ENCODE measurements at places on chromosomes 5 and 9.

- no peak for DNase-seq
These were observed 206.9 kb downstream of the ZSWIM6 start for GRCh38 chr5:61538722-61539501.

GRCh38 chr9:116387934-116388698 lies 234.5 kb downstream of the PAPPA start:
- DNase-seq: no peak

GRCh38 chr5:54883374-54884194 lies 101.8 kb downstream of the ESM1 start:
- no peak for DNase-seq

DNA sequence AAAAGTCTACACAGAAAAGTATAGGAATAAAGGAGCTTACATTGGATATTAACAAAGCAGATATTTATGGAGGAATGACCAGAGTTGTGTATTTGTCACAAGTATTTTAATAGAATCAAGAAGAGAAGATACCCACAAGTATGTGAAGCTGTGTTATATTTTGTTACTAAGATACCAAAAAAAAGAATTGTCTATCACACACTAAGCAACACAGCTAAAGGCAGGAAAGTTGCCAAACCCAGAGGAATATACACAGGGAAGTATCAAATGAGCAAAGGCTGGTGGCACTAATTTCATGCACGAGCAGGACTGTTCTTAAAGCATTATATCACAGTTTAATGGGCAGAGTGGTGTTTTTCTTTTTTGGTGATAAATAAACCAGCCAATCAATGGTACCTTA lies 30.9 kb upstream of the RAI14 start:
- no peak for DNase-seq

- DNase-seq: no peak
These were observed 40.8 kb upstream of the ARRDC3 start for GRCh38 chr5:91423871-91424270.

- DNase-seq: no peak
These were observed 68.0 kb upstream of the CTNNA1 start for GRCh38 chr5:138685193-138685745.

- no peak for DNase-seq
These were observed 26.3 kb upstream of the FANCC start for GRCh38 chr9:95343725-95344287.

- DNase-seq: no peak
These were observed 188.1 kb upstream of the PTGER4 start for GRCh38 chr5:40491644-40492043.

- no peak for DNase-seq
These were observed 784.6 kb upstream of the NUDT12 start for GRCh38 chr5:104347119-104347708.

GRCh38 chr5:160961038-160961437 lies 109.0 kb upstream of the ATP10B start:
- DNase-seq: no peak

GRCh38 chr5:140795259-140795641 lies 598 bp downstream of the PCDHA2 start:
- DNase-seq: no peak

- no peak for DNase-seq
These were observed 578.9 kb downstream of the CETN3 start for GRCh38 chr5:89830691-89831090.

DNA sequence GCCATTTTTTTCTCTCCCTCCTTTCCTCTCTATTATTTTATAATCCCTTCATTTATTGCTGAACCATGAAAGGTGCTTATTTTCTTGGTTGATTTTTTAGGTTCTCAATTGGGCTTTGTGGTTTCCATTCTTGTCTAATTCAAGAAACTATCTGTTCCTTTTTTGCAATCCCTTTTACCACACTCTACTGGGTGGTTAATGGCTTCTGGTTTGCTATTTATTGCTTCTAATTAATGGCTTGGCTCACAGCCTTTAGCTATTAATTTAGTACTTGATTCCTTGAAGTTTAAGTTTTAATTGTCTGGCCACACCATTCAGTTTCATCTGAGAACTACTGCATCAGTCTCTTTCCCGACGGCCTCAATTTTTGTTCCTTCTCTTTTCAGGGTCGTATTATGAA lies 5.6 kb downstream of the FRRS1L start:
- no peak for DNase-seq

DNA sequence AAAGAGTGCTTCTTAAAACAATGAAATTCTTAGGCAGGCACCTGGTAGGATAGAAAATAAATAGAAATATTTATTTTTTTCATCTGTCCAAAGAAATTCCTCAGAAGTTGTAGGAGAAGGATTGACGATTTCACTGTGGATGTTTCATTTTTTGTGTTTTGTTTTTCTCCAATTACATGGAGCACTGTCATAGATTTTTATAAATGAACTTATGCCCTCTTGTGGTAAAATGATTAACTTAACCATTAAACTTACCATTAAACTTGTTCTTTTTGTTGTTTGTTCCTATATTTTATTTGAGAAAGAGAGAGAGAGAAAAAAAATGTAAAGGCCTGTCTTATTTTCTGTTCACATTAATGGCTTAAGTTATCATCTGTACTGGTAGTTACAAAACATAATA lies 339.2 kb downstream of the PRR16 start:
- no peak for DNase-seq

GRCh38 chr5:136232316-136232715 lies 39.4 kb upstream of the SMIM32 start:
- no peak for DNase-seq

DNA sequence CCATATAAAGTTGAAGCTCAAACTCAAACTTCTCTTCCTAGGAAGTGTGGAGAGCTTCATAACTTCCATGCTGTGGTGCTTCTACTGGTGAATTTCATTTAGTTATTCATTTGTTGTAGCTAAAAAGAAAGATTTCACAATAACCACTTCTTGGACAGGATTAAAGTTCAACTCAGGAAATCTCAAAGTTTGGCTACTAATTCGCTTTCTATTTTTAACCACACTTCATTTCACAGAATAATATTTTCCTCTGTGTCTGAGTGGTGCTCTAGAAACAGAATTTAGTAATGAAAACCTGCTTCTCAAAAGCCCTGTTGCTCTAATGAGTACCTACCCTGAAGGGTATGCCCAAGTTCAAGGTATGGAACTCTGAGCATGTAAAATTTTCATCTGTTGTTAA lies 73.9 kb downstream of the ACTBL2 start:
- no peak for DNase-seq

- DNase-seq: no peak
These were observed 24.3 kb downstream of the IRX4 start for GRCh38 chr5:1858436-1858835.

DNA sequence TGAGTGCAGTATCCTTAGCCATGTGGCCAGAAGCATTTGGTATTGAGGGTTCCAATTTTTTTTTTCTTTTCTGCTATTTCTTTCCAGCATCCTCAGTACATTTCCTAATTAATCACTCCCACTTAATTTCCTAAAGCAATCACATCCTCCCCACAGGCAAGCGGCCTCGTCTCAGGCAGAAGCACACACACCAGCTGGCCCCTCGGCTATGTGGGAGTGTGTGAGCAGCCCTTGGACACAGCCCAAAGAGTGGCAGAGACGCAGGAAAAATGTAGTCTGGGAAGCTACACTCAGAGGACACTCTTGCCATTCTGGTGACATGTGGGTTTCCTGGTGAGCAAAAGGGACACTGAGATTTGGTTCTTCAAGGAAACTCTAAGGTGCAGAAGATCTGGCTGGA lies 20.7 kb downstream of the SLIT3 start:
- DNase-seq: no peak

DNA sequence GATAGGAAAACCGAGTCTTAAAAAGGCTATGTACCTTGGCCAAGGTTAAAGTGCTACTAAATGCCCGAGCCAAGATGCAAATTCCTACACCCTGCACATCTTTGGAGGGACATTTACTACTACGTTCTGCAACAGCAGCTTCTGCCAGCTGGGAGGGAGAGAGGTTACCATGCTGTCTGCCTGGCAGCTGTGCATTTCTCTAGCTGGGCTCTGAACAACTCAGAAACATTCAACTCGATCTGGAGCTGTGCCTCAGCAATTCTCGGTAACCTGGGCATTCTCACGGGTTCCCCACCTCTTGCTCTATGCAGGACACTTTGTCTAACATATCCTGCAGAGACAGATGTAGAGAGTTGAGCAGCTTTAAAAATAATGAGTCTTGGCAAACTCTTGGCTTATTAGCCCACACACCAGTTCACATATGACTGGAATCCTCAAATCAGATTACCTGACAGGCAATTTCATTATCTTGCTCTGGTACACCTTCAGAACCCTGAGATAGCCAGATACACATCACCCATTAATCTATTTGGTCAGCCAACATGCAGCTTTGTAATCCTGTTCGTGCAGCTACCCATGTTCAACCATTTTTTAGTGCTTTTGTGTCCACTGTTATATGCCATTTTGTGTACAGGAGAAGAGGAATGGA lies 115.8 kb downstream of the EFNA5 start:
- no peak for DNase-seq

DNA sequence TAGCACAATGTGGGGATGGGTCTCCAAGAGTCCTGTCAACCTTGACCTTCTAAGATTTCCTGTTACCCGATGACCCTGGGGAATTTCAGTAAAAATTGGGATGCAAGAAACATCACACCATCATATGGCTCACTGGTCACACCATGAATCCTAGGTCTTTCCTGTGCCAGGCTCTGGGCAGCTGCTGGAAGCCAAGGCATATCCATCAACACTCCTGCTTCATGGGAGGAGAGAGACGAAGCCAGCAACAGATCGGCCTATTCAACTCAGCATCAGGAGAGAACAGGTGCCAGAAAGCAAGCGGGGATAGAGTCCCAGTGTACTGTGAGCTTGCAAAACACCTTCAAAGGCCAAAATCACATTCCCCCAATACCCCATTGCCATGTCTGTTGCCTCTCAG lies 6.5 kb upstream of the NEK6 start:
- no peak for DNase-seq

GRCh38 chr5:86124333-86124732 lies 493.4 kb upstream of the COX7C start:
- no peak for DNase-seq

DNA sequence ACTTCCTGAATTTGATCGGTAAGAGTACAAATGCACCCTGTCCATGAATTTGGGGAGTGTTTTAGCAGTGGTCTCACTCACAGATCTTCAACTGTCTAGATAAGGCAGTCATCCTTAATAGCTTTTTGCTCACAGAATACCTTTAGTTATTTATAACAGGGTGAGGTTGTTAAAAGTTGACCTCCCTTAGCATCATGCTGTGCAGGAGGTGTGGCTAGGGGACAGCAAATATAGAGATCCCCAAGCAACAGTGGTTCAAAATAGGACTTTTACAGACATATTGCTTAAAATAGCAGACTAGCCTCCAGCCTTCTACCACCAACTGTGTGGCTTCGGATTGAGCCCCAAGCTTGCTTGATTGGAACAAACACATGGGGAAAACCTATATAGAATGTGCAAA lies 724.4 kb downstream of the TLE1 start:
- DNase-seq: no peak

DNA sequence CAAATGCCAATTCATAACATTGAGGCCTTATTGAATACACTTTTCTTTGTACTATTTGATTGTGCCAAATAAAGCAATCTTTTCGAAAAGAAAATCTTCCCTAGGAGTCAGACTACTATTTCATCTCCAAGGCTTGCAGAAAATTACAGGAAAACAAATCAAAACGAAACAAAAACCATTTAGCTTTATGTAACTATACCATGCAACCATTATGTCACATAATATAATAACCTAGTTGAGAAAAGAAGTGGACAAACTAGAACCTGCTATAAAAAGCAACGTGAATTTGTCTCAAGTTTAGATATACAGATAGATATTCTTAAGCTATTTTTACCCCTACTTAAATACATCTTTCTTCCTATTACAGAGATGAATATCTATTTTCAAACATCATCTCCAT lies 18.0 kb downstream of the HTR4 start:
- no peak for DNase-seq

- no peak for DNase-seq
These were observed 665.0 kb downstream of the NR2F1-AS1 start for GRCh38 chr5:92916036-92916435.

DNA sequence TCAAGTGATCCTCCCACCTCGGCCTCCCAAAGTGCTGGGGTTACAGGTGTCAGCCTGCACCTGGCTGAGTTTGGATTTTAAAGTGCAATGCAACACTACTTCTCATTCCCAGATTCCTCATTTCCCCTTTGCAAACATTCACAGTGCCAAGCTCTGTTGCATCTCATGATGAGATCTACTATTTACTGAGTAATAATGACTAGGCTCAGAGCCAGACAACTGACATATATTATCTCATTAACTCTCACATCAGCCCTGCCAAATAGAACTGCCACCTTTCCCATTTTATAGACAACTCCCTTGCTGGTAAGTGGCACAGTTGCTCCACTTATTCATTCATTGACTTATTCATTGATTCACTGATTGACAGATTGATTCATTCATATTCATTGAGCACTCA lies 7.0 kb downstream of the PDE6A start:
- no peak for DNase-seq

DNA sequence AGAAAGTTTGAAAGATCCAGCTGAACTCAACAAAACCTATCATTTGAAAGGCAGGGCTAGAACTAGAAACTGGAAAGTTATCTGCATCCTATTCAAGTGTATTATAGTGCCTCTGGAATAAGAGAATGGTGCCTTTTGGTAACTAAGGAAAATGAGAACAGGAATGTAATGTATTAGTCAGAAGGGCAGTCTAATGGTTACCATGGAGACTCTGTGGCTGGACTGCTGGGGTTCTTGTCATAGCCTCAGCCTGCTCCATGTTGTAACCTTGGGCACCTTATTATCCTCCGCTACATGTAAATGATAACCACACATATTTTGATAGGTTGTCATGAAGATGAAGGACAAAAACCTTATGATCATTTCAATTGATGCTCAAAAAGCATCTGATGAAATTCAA lies 24.6 kb upstream of the IFNB1 start:
- DNase-seq: no peak

GRCh38 chr5:8767111-8767510 lies 778.8 kb downstream of the SEMA5A start:
- no peak for DNase-seq

DNA sequence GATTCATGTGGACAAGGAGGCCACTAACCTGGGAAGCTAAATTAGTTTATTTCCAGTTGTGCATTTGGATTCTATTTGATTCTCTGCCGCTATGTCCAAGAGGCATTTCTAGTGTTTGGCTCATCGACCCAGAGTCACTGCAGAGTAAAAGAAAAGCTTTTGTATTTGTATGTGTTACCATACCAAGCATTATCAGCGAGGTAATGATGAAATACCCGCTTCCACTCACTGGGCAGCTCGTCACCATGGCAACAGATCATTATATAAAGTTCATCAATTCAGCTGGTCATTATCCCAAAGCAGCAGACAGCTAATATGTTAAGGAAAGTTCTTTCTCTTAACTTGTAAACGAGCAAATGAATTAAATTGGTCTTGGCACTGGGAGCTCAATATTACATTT lies 380.3 kb downstream of the SEMA5A start:
- no peak for DNase-seq

DNA sequence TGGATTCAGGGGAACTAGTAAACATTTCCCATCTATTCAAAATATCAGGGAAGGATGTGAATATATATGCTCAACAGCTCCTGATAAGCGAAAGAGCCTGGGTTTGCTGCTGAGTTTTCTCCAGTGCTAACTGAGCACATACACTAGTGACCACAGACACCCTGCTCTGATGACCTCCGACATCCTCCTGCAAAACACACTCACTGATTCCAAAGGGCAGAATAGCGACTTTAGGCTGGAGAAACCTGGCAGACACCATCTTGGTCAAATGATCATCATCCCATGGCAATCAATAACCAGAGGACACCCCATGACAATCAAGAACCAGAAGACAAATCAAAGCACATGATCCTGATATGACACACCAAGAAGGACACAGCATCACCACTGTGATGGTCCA lies 9.2 kb upstream of the GADD45G start:
- no peak for DNase-seq
